Dermis microvascular lymphatic vessel endothelial cell (primary cell): ENCODE measurements at places on chromosomes 16 and 17. TPM values are rescaled to one million over a fixed set of nuclear protein-coding genes. Genes with fewer than 3 reads are reported as not detected.
A peak's percentile ranks its signal among the peaks of the same experiment; 100 is the strongest.

DNA sequence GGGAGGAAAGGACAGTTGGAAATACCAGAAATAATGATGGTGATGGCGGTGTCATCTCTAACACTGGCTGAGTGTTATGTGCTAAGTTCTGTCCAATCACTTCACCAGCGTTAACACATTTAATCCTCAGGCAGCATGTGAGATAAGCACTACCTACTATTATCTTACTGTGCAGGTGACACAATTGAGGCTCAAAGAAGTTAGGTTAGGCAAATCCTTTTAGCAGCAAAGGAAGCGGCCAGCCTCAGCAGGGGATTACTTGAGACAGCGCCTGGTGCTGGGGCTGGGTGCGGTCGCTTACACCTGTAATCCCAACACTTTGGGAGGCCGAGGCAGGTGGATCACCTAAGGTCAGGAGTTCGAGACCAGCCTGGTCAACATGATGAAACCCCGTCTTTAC lies 18.7 kb upstream of the DHX8 start:
- DNase-seq: no peak

- no peak for DNase-seq
Observed at GRCh38 chr17:81999587-81999975, 22.2 kb downstream of the ASPSCR1 start.

DNA sequence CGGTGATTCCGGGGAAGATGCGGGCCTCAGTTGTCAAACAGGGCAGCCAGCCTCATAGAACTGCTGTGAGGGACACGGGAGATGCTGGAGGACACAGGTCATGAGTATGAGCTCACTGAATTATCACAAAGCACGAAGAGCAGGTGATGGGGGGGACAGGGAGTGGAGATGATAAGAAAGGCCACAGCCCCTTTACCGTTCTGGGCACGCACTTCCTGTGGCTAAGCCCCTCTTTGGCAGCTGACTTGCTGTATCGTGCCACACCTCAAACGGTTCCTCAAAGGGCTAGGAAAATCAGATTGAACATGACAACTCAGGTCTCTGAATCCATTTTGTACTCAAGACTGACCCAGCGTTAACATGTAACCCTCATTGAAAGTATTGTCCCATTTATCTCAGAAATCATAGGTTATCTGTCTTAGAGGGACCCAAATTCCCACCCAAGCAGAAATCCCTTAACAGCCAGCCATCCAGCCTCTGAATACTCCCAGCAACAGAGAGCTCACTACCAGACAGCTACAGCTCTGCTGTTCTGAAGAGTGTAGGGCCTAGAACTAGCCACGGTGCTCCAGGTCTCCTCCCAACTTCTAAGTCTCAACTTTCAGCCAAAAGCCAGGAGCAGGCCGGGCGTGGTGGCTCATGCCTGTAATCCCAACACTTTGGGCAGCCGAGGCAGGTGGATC lies 5.0 kb upstream of the SRL start:
- DNase-seq: no peak

- no peak for DNase-seq
Observed at GRCh38 chr17:10585529-10585928, 36.1 kb upstream of the MYH2 start.

DNA sequence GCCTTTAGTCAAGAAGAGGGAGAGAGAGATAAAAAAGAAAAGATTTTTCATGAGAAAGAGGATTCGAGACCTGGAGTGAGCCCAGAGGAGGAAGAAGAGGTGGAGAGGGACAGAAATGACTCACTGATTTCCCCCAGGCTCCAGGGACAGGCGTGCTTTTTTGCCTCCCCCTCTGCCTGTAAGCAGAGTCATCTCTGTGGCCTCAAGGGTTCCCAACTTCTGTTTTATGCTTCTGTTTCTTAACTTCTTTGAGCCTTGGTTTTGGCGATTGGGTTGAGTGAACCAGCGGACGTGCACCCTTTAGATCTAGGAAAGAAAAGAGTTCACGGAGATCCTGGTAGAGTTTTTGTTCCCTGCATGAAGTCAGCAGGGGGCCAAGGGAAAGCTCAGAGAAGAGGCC lies 147.9 kb upstream of the NOL11 start:
- no peak for DNase-seq

GRCh38 chr16:85246473-85246872 lies 134.2 kb upstream of the CIBAR2 start:
- no peak for DNase-seq

DNA sequence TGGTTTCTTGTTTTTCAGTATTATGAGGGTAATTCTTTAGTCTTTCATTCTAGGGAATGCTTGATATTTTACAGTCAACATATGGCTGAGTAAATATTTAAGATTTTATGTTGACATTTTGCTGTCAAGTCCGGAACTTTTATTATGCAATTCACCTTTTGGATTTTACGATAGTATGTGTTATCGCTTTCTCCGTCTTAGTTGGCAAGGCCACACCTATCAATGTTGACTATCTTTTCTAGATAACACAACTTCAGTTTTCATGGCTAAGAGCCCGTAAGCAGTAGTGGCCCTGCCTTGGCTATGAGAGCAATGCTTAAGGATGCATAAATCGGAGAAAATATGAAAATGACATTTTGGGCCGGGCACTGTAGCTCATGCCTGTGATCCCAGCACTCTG lies 39.5 kb upstream of the CDH13 start:
- DNase-seq: no peak

GRCh38 chr16:57530522-57531252 lies 5.7 kb downstream of the CCDC102A start:
- DNase-seq: no peak

GRCh38 chr16:50450957-50451356 lies 82.2 kb upstream of the BRD7 start:
- no peak for DNase-seq

DNA sequence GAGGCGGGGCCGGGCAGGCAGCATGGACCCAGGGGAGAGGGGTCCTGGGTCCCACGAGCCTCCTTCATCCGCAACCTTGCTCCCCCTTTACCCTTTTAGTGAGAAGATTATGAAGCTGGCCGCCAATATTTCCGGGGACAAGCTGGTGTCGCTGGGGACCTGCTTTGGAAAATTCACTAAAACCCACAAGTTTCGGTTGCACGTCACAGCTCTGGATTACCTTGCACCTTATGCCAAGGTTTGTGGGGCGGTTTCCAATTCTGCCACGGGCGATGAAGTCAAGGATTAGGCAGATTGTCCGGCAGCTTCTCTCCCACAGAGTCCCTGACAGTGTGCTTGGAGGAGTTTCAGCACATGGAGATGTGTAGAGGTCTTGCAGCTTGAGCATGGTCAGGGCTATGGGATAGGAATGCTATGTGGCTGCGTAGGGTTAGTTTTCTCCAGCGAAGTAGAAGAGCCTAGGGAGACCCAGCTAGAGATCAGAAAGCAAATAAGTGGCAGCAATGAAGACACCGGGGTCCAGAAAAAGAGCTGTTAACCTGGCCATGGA lies 598 bp downstream of the NIP7 start:
- peak; percentile 9 for DNase-seq

- DNase-seq: no peak
Observed at GRCh38 chr16:13999895-14000425, 71.2 kb upstream of the MRTFB start.

NACA2 gene
- not detected in 2 replicates for total RNA-seq

CES4A gene
- total RNA-seq: 1.0 and 1.6 TPM in 2 replicates

GAS2L2 gene
- total RNA-seq: under 0.01 TPM in 1 of 2 replicates, not detected in the other

SOX8 gene
- 0.26 and 0.51 TPM in 2 replicates for total RNA-seq

MYLK3 gene
- total RNA-seq: under 0.01 and 0.13 TPM in 2 replicates
